ENCODE measurements at places on chromosomes 2 and 18.

DNA sequence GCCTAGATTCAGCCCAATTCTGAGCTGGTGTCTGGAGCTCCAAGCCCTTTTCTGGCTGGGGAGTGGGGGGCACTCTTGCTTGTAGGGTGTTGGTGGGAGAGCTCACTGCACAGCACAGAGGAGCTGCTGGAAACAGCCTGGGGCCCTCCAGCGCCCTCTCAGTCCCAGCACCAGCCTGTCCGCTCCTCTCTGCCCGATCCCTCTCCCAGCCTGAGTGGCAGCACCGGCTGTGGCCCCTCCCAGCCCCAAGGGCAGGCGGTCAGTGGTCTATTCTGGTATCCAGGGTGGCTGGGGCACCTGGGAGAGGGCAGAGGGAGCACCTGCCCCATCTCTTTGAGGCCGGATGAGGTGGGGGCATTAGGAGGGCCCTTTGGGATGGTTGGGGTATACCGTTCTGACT lies 13.2 kb upstream of the DES start:
- no peak for DNase-seq

GRCh38 chr2:101790416-101790815 lies 92.9 kb downstream of the MAP4K4 start:
- no peak for DNase-seq

DNA sequence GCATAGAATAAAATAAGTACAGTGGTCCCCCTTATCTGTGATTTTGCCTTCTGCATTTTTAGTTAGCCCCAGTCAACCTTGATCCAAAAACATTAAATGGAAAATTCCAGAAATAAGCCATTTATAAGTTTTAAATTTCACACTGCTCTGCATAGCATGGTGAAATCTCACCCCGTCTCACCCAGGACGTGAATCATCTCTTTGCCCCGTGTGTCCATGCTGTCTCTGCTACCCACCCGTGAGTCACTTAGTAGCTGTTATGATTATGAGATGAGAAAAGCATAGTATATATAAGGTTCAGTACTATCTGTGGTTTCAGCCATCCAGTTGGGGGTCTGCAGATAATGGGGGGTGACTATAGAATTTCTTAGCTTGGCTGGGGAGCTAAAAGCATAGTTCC lies 67.3 kb downstream of the RHBDD1 start:
- peak; percentile 91 for DNase-seq

DNA sequence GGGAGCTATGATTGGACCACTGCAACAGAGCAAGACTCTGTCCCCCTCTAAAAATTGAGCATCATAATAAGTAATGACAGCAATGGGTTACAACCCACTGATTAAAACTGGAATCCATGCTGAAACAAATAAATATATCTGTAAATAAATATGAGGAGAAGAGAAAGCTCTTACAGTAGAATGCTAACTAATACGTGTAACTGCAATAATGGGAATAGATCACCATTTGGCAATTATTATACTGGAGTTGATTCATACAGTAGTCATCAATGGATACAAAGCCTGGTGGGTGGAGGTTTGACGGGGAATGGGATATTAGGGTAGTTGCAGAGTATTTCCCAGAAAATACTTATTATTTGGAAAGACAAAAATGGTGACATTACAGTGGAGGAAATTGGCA lies 6.1 kb upstream of the INO80B start:
- DNase-seq = no peak

DNA sequence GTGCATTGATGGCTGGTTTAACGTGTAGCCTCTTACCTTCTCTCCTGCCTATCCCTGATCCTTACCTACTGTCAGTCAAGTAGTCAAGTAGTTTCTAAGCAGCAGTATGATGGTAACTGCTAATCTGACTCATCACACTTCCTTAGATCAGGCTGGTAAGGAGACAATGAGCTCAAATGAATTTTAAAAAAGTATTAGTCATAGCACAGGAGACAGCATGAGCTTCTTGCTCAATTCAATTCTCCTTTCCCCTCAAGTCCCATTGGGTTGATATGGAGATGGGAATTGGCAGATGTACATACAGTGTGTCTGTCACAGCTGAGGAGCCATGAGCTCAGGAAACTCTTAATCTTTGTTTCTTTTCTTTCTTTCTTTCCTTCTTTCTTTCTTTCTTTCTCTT lies 799.7 kb downstream of the LRP1B start:
- DNase-seq = peak; percentile 89

GRCh38 chr2:28392297-28393113 lies at the start of gene FOSL2:
Gene FOSL2, plus strand, starts transcription at chr2:28392858. Its CDS starts 863 bp downstream, at chr2:28393721.
- DNase-seq = peak; percentile 100

DNA sequence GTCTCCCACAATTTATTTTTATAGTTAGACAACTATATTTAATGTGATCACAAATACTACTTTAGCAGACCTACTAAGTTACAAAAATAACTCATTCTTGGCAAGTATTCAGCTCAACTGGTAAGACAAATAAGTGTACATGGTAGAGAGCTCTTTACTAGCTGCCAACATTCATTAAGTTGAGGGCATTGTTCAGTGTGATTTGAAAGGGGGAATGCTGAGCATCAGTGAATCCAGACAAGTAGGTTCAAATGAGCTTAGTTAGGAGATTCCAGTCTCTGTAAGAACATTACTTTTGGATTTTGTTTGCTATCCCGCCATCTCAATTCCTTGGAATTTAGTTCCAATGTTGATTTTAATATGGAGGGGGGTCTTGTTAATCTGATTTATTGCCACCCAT lies 187.3 kb upstream of the LYPD1 start:
- no peak for DNase-seq

DNA sequence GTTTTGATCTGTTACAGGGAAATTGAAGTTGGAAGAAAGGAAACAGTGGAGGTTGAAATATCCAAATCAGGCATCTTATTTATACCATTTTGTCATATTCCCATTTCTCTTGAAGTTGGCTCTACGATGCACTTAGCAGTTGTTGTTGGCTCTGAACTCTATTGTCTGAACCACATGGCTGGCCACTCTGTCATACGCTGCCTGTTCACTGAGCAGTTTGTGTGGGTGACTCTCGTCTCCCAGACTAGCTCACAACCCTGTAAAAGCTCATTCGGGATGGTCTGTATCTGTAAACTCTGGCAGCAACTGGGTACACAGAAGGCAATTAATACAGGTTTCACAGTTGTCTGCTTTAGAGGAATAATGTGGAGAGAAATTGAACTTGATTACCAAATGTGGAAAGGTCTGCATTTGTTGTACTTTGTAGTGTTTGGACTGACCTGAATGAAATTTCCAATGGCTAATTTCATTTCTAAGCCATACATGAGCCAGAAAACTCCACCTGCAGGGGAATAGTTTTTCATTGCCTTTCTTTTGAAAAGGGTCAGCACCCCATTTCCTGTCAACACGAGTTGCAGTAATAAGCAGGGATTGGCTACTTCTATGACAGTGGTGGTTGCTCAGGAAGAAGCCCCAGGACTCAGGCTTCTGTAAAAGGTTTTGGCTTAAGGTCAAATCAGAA lies 378.2 kb downstream of the OSR1 start:
- no peak for DNase-seq

- DNase-seq = peak; percentile 30
Observed at GRCh38 chr18:48889115-48889941, 61.4 kb downstream of the SMAD7 start.

GRCh38 chr18:67194886-67195285 lies 321.6 kb downstream of the DSEL start:
- DNase-seq = no peak
